ENCODE measurements at places on chromosomes 4 and X. TPM values are rescaled to one million over a fixed set of nuclear protein-coding genes. Genes with fewer than 3 reads are reported as not detected.
A peak's percentile ranks its signal among the peaks of the same experiment; 100 is the strongest.

GRCh38 chr4:34318773-34319172 lies 1925.5 kb downstream of the ARAP2 start:
- no peak for DNase-seq

DNA sequence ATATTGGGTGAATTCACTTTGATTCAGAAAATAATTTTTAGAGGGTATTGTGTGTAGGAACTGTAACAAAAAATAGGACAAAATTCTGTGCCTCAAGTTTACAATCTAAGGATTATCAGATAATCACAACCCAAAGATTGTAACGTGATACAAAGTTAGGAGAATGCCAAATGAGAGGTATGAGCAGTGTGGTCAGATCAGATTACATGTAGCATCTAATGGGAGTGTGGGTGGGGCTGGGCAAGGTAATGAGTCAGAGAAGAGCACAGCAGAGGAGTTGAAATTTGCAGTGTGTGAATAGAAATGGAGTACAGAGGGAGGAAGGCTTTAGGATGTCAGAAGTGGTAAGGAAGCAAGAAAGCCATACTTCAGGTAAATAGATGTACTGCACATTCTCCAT lies 103.4 kb upstream of the TEX13A start:
- DNase-seq = no peak

The PAGE4 gene
- 0.42 TPM for polyA plus RNA-seq

- DNase-seq = peak; percentile 28
Observed at GRCh38 chr4:143185253-143186107, 763 bp downstream of the USP38 start.

- DNase-seq = no peak
Observed at GRCh38 chrX:66008328-66008970, 31.4 kb downstream of the VSIG4 start.

GRCh38 chrX:82692991-82693390 lies 815.1 kb upstream of the POU3F4 start:
- peak; percentile 15 for DNase-seq

The TLR8 gene
- polyA plus RNA-seq = 0.78 TPM

DNA sequence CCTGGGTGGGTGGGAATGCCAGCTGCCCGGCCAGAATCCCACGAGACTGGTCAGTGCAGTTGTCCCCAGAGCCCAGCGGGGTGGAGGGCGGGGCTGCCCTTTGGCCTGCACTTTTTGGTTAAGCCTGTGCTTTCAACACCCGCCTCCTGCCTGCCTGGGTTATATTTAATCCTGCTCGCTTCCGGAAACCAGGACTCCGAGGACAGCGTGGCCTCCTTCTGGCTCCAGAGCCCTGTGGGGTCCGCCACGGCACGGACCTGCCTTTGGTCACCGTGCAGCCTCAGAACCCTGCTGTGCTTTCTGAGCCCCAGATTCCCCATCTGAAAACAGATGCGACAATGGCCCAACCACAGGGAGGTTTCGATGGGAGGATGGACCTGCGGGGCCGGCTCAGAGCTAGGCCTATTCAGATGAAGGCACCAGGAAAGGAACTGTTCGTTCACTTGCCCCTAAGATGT lies 29.4 kb upstream of the KIAA0232 start:
- DNase-seq = no peak

The TNIP3 gene
- polyA plus RNA-seq = 0.46 TPM

GRCh38 chr4:158962393-158962792 lies 140.5 kb upstream of the RAPGEF2 start:
- no peak for DNase-seq

The CT45A3 gene
- polyA plus RNA-seq = not detected

GRCh38 chrX:69615342-69615741 lies 571 bp upstream of the EDA start:
- DNase-seq = no peak

The CHRNA9 gene
- polyA plus RNA-seq = not detected

- DNase-seq = peak; percentile 80
Observed at GRCh38 chr4:42519803-42520417, 122.6 kb downstream of the SHISA3 start.

The MAGEA9B gene
- polyA plus RNA-seq = not detected

DNA sequence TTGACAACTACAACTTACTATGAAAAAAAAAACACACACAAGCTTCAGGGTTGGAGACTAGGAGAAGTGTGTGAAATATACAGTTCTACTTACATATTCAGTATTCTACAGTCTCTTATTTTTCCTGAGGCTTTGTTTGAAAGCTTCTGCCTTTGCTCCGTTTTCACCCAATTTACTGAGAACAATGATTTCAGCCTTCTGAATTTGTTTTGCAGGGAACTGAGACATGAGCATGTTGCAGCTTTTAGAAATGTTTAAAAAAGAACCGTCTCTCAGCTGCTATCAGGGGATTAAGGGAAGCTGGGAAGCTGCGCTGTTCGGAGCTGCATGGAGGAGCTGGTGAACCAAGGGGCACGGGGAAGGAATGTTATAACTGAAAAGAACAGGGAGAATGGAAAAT lies 85.7 kb downstream of the QDPR start:
- no peak for DNase-seq

The GAB3 gene
- polyA plus RNA-seq = 11.3 TPM

DNA sequence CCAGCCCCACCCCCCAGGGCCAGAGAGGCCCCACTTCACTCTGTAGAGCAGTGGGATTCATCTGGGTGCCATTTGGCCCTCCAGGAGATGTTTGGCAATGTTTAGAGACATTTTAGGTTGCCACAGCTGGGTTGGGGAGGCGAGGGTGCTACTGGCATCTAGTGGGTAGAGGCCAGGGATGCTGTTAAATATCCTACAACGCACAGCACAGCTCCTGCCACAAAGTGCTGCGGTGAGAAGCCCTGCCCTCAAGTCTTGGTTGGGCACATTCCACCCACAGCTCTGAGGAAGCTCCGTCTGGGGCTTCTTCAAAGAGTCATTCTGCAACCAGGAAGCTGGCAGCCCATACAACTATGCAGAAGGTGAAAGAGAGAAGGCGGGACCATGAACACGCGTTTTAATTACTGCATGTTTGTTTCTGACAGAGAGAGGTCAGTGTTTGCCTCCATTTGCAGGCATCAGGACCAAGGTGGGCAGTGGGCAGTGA lies 48.1 kb upstream of the FAM9C start:
- DNase-seq = no peak
